Adrenal gland (tissue), 19 donors: ENCODE measurements at places on chromosomes 3 and 15.

- DNase-seq = no peak
Measured at GRCh38 chr3:54703923-54704322, 223.9 kb downstream of the LRTM1 start.

- DNase-seq = no peak
Measured at GRCh38 chr3:47398228-47398627, 17.4 kb downstream of the PTPN23 start.

DNA sequence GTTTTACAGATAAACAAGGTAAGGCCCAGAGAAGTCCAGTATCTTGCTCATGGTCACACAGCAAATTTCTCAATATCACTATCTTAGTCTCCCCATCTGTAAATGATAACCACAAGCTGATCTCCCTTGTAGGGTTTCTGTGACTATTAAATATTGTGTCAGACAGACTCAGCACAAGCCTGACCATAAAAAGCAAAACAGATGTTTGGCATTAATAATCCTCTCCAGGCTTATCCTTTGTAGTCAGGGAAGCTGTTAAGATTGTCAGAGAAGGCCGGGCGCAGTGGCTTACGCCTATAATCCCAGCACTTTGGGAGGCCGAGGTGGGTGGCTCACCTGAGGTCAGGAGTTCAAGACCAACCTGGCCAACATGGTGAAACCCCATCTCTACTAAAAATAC lies 173.2 kb upstream of the PRICKLE2 start:
- no peak for DNase-seq

DNA sequence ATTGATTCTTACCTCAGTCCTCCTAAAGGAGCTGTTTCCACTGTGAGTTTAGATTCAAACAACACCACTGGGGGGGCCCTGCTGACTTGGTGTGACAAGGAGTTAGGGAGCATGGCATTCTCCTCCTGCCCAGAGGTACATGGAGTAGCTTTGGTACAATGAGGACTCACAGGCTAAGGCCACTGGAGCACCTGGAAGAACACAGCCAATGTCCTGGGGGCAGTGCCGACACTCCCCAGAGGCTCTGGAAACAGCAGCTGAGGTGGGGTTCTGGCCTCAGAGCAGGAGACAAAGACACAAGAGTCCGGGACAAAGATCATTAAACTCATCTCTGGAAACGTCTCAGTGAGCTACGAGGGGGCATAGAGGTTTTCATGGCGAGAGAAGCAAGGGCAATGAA lies 69.7 kb upstream of the POMGNT2 start:
- no peak for DNase-seq

DNA sequence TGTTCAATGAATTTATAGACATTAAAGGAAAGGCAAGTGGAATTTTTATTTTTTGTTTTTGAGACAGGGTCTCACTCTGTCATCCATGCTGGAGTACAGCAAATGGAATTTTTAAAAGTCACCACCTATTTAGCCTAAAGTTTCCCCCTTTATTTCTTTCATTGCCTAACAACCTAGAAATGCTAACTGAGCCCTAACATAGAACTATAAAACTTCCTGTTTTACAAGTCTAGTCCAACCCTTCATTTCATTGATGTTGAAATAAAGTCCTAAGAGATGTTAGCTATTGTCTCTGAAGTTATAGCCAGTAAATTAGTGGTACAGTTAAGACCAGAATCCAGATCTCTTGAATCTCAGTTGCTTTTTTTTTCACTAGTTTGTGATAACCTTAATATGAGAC lies 39.0 kb downstream of the MAPK6 start:
- no peak for DNase-seq

DNA sequence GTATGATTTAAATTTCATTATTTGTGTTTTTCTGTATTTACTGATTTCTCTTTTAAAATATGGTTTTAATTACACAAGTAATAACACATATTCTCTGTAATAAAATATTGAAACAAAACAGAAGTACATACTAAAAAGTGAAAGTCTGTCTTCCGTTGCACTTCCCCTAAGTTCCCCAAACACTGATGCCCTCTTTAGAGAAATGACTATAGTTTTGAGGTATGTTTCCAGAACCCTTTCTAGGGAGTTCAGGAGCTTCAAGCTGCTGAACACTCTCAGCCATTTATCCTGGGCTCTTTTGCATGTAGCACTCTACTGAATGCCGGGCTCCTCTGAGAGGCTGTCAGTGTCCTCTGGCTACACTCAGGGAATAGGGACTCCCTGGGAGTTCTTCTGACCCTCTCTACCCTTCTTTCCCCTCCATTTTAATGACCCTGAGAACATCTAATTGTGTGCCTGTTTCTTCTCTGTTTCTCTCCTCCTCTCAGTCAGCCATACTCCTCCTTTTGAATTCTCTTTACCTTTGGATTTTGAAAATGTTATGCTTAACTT lies 60.4 kb upstream of the KCNAB1 start:
- DNase-seq = no peak
